ENCODE measurements at places on chromosomes 12 and 14. TPM values are rescaled to one million over a fixed set of nuclear protein-coding genes. Genes with fewer than 3 reads are reported as not detected.

The DPPA3 gene
- total RNA-seq, result not detected

The LRRIQ1 gene
- total RNA-seq, result 0.71 TPM

The KLRK1 gene
- total RNA-seq, result not detected

The TRHDE gene
- total RNA-seq, result 0.19 TPM

The LTB4R gene
- 6.6 TPM for total RNA-seq

The TAOK3 gene
- total RNA-seq, result 8.5 TPM

Measured in A549 treated with CpdA at 1 μM for 4 hours (cell line).